ENCODE measurements at places on chromosomes 2 and 18. TPM values are rescaled to one million over a fixed set of nuclear protein-coding genes. Genes with fewer than 3 reads are reported as not detected.
A peak's percentile ranks its signal among the peaks of the same experiment; 100 is the strongest.

KCNE4 gene
- total RNA-seq: not detected

ELOA2 gene
- not detected for total RNA-seq

GALR1 gene
- total RNA-seq: 0.17 TPM

ANKAR gene
- total RNA-seq: 1.8 TPM

SALL3 gene
- total RNA-seq: 60.0 TPM

KCNG2 gene
- 0.14 TPM for total RNA-seq

CTAGE1 gene
- total RNA-seq: not detected

DSG1 gene
- not detected for total RNA-seq

PAX8 gene
- not detected for total RNA-seq

TSPYL6 gene
- not detected for total RNA-seq

DUSP19 gene
- 1.3 TPM for total RNA-seq

STK36 gene
- total RNA-seq: 20.4 TPM

PDIA6 gene
- 354 TPM for total RNA-seq

KIF1A gene
- total RNA-seq: 46.8 TPM

TTC21B gene
- 22.5 TPM for total RNA-seq

DNA sequence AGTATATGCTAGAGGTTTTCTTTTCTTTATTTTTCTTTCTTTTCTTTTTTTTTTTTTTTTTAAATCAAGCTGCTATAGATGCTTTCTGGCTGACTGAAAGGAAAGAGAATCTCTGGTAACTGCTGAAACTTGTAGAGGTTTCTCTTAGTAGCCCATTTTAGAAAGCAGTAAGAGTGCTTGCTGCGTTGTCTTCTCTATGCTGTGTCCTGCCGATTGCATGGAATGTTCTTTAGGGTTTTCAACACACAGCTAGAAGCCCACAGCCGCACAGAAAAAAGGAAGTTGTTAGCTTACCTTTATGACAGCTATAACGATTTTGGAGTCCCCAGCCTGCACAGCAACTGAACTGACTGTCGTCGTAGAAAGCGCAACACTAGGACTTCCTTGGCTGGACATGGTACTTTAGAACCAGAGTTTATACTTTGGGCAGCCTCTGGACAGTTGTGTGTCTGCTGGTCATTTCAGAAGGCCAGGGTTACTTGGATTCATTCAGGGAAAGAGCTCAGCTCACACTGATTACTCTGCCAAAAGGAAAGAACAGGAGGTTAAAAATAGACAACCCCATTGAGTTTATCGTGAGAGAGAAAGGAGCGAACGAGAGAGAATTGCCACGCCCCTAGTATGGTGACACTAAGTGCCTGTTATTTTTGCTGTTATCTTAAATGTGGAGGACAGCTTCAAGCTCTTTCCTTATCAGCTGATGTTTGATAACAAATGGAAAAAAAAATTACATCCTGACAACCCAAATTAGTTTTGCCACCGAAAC, at the start of gene CCDC141:
Gene CCDC141, minus strand, starts transcription at position 592 of the 766 bp plus-strand sequence. Its CDS starts 196 bp downstream, at position 396.
- no peak for DNase-seq

DNA sequence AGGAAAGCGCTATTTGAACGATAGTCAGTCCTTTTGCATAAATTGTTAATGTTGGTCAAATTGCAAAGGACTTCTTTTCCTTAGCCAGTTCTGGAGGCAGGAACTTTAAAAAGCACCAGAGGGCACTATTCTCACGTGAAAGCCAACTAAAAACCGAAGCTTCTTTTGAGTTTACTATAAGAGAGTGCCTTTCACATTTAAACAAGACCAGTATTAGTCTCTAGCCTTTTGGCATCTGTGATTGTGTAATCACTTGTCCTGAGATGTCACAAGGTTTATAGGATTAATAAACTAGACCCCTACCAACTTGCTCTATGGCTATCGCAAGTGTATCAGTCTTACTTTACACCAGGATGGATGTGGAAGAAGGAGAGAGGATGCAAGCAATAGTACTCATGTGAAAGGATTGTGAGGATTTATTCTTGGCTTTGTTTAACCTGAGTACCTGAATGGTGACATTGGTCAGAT, 14.4 kb upstream of the STAT4 start:
- peak; percentile 16 for DNase-seq

DNA sequence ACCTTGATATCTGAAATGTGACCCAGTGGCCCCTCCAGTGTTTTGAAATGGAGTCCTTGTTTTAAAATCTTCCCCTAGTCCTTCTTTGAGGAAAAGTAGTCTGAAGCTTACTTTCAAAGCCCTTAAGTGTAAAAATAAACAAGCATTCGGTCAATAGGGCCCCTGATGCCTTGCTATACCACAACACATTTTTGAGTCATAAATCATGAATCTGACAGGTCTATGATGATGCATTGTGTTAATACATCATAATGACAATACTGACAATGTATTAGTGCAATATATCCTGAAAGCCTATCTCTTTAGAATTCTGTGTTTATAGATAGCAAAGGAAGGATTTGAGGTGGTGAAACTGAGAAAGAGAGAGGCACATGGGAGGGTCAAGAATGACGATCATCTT, 464.2 kb downstream of the MEIS1 start:
- no peak for DNase-seq

DNA sequence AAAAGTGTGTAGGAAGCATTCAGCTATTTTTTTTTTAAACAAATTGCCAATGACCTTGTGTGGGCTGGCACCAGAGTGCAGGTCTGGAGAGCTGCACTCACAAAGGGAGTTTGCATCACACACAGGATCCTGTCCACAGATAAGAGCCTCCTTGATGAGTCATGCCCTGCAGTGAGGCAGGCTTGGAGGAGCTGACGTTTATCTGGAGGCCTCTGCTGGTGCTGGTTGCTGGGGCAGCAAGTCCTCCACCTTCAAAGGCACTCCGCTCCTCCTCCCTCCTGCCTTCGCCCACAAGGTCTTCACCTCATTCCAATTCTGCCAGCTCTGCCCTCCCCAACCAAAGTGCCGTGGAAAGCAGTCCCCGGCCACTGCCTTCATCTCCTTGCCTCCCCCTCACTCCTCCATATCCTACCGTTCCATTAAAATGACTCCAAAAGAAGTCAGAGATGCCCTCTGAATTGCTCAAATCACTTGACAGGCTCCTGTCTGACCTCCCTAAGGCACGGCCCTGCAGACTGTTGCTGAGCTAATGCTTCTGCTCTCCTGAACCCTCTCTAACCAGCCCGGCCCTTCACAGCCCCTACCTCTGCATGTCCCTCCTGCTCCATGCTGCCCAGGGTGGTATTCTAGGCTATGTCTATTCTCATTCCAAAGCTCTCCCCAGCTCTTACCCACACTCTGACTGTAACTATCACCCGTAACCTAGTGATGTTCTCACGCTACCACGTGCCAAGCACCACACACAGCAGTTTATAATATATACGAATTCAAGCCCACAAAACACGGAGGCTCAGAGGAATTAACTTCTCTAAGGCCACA, 30.9 kb downstream of the LONRF2 start:
- no peak for DNase-seq

DNA sequence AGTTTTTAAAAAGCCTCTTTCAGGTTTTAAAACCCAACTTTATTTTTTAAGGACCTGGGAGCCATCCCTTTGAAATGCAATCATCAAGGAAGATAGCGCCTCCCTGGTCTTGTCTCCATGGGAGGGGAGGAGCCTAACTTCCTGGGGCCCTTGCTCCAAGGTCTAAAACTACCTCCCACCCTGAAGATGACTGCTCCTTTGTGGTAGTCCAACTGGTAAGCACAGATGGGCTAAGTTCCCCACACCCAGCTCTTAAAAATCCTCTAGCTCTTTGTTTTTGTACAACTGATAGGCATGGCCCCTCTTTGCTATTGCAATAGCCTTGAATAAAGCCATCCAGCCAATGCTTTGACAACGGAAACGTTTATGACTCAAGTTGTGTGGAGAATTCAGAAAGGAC, 716.8 kb downstream of the CBLN2 start:
- no peak for DNase-seq

- no peak for DNase-seq
These were observed 36.7 kb upstream of the OSBPL6 start for GRCh38 chr2:178157574-178157973.

DNA sequence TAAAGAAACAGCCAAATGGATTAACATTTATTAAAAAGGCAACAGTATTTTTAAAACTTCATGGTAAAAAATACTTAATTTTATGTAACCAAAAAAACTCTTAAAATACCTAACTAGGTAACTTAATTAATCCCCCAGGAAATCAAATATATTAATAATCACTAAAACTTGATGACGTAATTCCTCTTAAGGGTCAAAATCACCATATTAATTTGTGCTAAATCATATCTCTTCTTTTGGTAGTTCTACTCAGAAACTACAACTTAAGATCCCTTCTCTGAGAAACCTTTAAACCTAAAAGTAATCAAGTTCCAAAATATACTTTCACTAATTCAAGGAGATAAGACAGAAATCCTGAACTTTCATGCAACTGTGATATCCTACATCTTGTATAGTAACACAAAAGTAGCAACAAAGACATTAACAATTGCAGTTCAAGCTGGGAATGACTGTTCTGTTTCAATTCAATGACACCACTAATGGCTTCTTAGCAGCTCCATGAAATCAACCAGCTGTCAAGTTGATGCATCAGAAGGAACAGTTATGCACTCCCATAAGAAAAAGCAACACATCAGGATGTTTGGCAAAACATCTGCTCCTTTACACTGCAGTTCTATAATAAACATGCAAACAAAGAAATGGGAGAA, 4.0 kb downstream of the BAZ2B start:
- DNase-seq: no peak

DNA sequence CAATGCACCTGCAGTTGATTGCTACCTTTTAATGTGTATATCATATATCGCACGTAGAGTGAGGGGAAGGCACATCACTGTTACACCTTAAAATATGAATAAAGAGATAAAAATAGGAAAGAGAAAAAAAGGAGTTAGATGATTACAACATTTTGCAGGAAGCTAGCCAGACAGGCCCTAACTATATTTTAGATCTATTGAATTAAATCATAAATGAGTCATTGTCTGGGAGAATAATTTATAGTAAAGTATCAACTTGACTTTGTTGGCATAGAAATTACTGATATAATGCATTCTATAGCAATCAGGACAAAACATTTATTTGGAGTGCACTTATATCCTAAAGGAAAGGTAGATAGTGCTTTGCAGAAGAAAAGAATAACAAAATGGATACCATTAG, 384.9 kb upstream of the NXPH2 start:
- DNase-seq: no peak

- peak; percentile 94 for DNase-seq
These were observed 23.8 kb downstream of the FBXO41 start for GRCh38 chr2:73260338-73260984.

GRCh38 chr2:60474301-60474700, 79.2 kb downstream of the BCL11A start:
- DNase-seq: no peak

GRCh38 chr2:17401096-17401495, 117.1 kb downstream of the RAD51AP2 start:
- DNase-seq: no peak

GRCh38 chr2:109376796-109377495, 236.8 kb downstream of the SEPTIN10 start:
- DNase-seq: peak; percentile 22

- no peak for DNase-seq
These were observed 28.6 kb upstream of the CUL3 start for GRCh38 chr2:224613543-224614286.

DNA sequence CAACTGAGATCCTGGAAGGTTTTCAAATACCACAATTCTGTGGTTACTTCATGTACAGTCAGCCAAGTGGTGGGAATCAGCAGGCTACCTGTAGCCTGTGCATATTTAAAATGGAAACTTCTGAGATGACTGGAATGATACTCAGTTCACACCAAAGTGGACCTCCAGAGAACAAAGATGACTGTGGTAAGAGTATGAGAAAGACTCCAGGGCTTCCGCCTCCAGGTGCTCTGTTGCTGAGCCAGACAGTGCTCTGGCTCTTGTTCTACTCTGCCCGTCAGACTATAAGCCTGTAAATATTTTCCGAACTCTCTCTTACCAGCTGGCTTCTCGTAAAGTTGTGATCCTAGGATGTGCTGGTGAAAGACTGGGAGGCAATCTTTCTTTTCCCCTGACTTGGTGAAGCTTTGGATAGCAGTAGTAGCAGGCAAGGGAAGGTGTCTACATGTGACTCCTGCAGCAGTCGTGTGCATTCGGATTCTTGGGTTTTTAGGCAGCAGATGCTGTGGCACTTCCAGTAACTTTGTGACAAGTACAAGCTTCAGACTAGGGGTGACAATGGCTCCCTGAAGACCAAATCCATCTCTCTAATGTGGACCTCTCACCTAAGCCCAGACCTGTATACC, 23.1 kb downstream of the ST3GAL5 start:
- DNase-seq: no peak

DNA sequence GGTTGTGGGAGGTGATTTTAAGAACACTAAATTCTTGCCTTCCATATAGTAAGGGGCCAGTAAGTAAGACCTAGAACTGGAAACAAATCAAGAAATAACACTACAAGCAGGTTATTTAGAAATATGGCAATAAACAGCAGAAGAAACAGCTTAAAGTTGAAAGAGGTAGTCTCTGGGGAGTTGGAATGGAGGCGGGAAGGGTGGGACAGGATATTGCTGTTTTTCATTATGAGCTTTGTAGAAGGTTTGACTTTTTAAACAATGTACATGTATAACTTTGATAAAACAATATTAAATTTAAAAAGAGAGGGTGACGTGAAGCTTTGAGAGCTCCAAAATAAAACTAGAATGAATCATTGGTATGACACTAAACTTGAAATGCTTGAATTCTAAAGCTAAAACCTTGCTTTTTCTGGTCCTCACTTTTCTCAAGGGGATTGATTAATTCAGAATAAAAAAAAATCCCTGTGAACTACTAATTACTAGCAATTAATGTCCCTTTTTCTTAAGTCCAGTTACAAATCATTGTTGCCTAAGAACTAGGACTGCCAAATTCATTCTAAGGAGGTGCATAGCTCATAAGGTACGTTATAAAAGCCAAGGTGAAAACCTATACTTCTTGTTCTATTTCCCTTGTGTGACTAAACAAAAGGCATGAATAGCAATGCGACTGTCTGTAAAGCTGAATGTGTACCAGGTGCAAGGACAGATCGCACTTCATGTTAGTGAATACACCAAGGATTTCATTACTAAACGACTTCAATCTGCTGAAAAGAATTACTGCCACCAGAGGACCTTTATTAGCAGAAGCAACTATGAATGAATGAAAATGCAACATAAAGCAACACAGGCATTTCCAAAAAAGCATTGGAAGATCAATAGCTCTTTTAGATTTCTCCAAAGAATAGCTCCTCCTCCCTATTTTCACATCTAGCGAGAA, 177.5 kb downstream of the RBM43 start:
- no peak for DNase-seq

DNA sequence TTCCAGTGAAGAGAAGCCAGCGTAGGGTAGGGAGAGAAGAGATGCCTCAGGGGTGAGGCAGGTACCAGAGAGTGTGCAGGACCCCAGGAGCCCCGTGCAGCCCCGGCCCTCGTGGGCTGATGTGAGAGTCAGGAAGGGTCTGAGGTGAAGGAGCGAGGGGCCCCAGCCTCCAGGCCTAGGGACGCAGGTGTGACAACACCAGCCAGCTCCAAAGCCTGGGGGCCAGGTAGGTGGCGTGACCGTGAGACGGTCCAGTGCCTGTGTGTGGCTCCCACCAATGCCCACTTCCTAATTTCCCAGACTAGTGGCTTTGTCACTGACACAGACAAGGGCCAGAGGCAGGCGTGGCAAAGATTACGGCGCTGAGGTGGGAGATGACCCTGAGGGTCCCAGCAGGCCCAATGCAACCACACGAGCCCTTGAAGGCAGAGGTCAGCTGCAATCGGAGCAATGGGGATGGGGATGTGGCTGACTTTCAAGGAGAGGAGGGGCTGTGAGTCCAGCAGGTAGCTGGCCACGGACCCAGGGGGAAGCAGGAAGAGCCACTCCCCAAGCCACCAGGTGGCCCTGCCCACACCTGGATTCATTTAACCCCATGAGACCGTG, 86.0 kb upstream of the SNTG2 start:
- no peak for DNase-seq

GRCh38 chr2:30964334-30965005, 157.2 kb upstream of the CAPN13 start:
- no peak for DNase-seq

All from H7 (cell line).